ENCODE measurements at places on chromosomes 6 and 20.

GRCh38 chr20:8946036-8946940 lies 122.6 kb upstream of the PLCB4 start:
- no peak for DNase-seq

GRCh38 chr6:89392823-89393222 lies 19.2 kb downstream of the RRAGD start:
- no peak for DNase-seq

DNA sequence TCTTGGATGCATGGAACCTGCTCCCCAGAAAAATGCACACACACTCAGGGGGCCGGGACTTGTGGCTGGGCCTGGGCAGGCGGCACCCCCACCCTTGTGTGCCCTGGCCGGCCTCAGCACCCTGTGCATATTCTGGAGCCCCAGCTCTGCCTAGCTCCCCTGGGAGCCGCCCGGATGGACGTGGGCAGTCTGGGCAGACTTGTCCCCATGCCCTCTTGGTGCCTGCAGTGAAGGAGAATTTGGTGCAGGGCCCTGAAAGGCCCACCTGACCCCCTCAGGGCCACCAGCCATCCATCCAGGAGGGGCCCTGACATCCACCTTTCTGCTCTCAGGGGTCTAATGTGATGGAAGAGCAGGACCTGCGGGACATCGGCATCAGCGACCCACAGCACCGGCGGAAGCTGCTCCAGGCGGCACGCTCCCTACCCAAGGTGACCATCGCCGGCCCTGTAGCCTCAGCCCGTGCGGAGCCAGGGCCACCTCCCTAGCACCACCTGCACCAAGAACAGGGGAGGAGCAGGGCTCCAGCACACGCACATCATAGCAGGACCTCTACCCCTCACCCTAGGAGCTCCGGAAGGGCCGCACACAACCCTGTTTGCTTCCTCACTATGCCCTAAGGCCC lies 62.8 kb downstream of the TCP11 start:
- DNase-seq = no peak

GRCh38 chr20:18361678-18362077 lies 73.4 kb downstream of the ZNF133 start:
- DNase-seq = no peak

DNA sequence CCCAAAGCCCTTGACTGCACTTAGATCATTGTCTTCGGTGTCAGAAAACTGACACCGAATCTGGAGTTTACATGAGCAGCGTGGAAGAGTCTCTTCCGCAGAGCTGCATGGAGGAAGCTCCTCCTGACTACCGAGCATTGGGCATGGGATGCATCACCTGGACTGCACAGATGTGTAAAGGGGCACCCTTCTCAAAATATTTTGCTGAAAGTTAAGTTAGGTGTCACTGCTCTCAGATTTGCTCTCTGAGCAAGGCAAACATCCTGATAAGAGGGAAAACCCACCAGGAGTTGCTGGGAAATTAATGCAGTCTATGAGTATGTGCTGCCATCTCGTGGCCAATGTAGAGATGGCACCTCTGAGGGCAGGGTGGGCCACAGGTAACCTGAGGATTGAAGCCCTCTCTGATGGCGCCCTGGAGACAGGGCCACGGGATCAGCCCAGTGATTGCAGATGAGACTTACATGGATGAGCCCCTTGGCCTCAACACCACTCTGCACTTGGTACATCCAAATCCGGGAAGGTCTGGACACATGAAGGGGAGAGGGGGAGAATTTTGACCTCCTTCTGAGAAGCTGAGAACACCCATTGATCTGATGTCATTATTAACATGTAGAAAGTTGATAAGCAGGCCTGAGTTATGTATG lies 129.9 kb downstream of the LPA start:
- DNase-seq = no peak

- no peak for DNase-seq
These were observed 29.9 kb downstream of the BCAS1 start for GRCh38 chr20:54040531-54040930.

- DNase-seq = no peak
These were observed 269.6 kb downstream of the GRIK2 start for GRCh38 chr6:101663100-101663499.

GRCh38 chr6:110430236-110430635 lies 14.9 kb upstream of the DDO start:
- no peak for DNase-seq

DNA sequence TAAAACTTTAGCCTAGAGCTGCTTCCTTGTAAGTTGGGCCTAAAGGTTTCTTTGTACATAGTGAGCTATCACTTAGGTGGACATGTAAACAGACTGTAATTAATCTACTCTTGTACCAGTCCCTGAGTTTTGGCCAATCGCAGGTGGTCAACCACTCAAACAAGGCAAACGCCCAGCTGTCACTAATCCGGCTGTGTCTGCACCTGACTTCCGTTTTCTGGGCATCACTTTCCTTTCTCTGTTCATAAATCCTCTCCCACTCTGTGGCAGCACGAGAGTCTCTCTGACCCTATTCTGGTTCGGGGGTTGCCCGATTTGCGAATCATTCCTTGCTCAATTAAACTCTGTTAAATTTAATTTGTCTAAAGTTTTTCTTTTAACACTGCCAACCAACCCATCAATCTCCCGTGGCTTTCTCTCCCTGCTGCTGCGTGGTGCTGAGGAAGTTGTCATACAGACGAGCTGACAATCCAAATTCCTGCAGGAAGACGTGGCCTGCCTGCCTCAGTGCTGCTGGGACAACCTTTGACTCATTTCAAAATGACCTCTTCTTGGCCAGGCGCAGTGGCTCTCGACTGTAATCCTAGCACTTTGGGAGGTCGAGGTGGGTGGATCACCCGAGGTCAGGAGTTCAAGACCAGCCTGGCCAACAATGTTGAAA lies 206.3 kb downstream of the QKI start:
- no peak for DNase-seq

DNA sequence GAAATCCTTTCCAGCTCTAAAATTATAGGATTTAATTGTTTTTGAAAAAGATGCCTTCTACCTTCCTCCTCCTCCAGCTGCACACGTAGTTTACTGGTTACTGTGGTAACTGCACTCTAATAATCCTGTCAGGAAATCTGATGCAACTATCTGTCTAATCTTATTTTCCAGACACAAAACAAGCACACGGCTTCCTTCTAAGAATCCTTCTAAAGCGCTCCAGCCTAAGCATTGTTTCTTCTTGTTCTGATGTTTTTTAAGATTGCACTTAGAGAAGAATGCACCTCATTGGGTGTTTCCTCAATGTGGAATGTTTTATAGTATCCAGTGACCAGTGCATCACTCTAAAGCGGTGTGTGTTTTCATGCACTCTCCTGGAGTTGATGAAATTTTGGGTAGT lies 63.6 kb downstream of the CARMIL1 start:
- DNase-seq = no peak

GRCh38 chr6:45423111-45423823 lies 45.5 kb upstream of the SUPT3H start:
- no peak for DNase-seq

GRCh38 chr6:10362300-10362699 lies 52.6 kb downstream of the TFAP2A start:
- DNase-seq = no peak

- DNase-seq = no peak
These were observed 49.5 kb upstream of the SLC32A1 start for GRCh38 chr20:38674765-38675133.

GRCh38 chr20:11467436-11467835 lies 450.3 kb upstream of the BTBD3 start:
- DNase-seq = no peak

DNA sequence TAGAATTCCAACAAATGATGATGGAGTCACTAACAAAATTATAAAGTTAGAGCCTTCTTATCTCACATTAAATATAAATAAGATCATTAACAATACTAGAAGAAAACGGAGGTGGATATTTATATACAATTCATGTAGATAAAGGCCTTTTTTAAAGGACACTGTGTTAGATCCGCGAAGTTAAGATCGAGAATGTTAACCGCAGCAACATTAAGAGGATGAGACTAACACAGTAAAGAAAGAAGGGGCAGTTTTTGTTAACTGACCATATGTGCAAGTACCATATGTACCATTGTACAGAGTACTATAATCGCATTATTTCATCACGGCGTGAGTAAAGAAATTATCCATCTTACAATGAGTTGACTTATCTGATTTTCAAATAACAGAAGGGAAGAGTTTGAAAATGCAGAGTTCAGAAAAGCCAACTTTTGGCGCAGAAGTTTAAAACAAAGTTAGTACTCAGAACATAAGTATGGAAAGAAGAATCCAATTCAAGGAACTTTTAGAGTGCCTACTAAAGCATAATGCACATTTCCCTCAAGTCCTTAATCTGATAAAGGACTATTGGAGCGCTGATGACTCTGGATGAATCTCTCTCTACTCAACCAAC lies 1.4 kb downstream of the FBXL4 start:
- no peak for DNase-seq

DNA sequence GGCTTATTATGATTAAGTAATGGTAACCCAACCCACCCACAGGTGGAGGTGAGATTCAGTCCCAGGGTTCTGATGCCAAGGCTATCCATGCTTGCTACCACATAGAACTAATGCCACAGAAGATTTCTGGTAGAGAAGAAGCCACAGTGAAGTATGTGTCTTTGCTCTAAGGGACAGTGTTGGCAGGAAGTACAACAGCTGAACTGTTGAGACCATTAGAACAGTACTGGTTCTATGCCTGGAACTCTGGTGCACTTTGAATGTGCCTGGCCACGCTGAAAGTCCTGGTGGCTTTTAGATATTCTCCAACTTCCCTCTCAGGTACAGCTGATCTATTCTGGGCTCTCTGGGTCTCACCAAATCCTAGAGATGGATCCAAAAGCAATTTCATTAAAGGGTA lies 7.8 kb downstream of the STX7 start:
- DNase-seq = no peak

DNA sequence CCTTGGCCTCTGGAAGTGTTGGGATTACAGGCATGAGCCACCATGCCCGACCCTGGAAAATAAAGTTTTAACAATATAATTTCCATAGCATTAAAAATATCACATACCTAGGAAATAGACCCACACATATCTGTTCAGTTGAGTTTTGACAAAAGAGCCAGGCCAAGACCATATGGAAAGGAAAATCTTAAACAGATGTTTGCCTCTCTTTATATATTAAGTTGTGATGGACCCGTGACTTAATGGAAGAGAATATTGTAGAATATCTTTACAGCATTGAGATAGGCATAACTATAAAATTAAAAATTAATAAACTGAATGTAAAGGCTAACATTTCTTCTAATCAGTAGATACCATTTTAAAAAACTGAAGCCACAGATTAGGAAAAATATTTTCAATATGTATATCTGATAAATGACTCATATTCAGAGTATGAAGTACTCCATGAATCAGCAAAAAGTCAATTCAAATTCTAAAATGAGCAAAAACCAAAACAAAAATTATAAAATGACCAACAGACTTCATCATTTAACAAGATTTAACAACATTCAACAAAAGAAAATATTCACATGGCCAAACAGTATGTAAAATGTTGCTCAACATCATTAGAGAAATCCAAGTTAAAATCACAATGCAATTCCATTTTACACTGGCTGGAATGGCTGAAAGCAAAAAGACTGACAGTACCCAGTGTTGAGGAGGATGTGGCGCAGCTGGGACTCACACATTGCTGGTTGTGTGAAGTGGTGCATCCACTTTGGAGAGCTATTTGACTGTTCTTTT lies 43.3 kb downstream of the GTF2H5 start:
- DNase-seq = no peak

DNA sequence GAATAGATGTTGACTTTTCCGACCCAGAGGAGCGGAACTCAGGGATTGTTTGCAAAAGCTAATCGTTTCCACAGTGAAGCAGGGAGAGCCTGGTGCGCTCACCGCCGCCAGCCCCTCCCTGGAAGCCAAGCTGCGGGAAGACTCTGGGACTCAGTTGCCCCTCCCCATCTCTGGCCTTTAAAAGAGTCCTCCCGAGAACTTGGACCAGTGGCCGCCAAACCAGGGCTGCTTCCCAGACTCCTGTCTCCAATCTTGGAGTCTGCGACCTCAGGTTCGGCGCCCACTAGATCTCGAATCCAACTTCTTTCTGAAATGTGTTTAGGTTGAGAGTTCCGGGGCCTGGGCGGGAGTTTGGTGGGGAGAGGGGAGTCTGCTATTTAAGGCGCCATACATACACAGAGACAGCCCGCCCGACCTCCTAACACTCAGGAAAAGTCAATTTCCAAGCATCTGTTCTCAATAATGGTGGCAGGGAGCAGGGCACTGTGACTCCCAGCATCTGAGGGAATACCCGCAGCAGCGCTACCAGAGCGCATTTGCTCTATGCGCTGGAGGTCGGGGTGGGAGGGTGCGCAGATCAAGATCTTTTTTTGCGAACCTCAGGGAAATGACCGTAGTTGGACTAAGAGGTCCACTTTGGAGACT lies 800 bp upstream of the GRIK2 start:
- no peak for DNase-seq

GRCh38 chr20:61328911-61329558 lies 77.0 kb downstream of the CDH4 start:
- DNase-seq = no peak

DNA sequence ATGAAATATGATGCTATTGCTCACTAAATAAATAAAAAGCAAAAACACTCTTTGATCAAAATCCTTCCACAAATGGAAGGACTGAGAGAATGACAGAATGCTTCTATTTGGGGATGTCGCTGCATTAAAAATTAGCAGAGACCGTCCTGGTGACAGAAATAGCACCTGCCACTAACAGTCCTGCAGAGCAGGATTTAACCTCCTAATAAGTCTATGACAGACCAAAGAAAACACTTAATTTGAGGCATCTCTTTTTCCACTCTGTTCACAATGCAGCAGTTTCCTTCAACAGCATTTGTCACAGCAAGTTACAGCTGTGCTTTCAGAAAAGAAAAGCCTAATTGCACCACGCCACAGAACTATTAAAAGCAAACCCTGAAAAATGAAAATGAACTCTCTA lies 140.6 kb upstream of the BEND6 start:
- DNase-seq = no peak

- DNase-seq = no peak
These were observed 144.7 kb upstream of the ZNF217 start for GRCh38 chr20:53738039-53738944.

DNA sequence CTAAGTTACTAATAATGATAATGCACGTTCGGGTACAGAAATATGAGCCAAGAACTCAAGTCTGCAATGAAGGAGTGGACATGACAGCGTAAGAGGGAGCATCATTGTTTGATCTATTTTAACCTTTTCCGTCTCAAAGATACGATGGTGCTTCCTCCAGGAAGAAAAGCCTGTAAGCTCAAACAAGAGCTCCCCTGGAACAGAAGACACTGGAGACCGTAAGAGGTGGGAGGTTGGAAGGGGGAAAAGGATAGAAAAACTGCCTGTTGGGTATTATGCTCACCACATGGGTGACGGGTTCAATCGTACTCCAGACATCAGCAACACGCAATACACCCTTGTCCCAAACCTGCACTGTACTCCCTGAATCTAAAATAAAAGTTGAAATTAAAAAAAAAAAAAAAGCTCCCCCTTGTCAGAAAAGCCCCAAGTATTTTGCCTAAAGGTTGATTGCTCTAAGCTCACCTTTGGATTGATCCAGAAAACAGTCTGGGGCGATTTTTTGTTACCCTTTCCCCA lies 180.5 kb downstream of the TRIM27 start:
- DNase-seq = no peak

DNA sequence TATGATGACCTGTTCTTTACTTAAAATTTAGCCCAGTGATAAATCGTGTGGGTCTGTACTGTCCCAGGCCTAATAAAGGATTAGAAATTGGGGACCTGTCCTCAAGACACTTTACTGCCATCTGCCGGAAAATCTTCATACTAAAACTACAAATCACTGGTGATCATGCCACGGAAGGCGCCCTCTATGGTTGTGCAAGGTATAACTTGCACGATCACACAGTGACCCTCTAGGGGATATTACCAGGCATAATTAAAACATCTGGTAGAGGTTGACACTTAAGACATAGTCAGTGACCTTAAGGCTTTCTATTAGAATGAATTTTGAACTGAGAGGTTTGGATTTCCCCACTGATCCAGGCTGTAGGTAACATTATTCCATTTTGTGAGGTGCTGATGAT lies 172.6 kb downstream of the BMP2 start:
- DNase-seq = no peak
